SJSA1 (cell line): ENCODE measurements at places on chromosomes 5 and 9. TPM values are rescaled to one million over a fixed set of nuclear protein-coding genes. Genes with fewer than 3 reads are reported as not detected.
A peak's percentile ranks its signal among the peaks of the same experiment; 100 is the strongest.

GRCh38 chr9:104855807-104856206 is 72.1 kb downstream of the ABCA1 start:
- no peaks in the 10 kb centered on the region for H3K27me3 ChIP-seq
- no peak overlapping the region for H3K27ac ChIP-seq
- H3K36me3 ChIP-seq = peaks cover 10% of the 10 kb centered on the region; the same call in 1 of the 2 replicates
- H3K4me3 ChIP-seq = no peak overlapping the region
- DNase-seq = no peak
- no peaks in the 10 kb centered on the region; the same call in 1 of the 2 replicates for H3K4me1 ChIP-seq

GRCh38 chr5:148806520-148806931 is 19.9 kb upstream of the ADRB2 start:
- peaks cover 14% of the 10 kb centered on the region for H3K4me1 ChIP-seq
- no peak for DNase-seq
- no peaks in the 10 kb centered on the region for H3K27me3 ChIP-seq
- H3K27ac ChIP-seq = no peak overlapping the region
- no peak overlapping the region for H3K4me3 ChIP-seq

- no peaks in the 10 kb centered on the region; the same call in 1 of the 2 replicates for H3K27me3 ChIP-seq
- H3K36me3 ChIP-seq = no peaks in the 10 kb centered on the region
- H3K4me3 ChIP-seq = no peak overlapping the region
- no peak for DNase-seq
- no peaks in the 10 kb centered on the region for H3K4me1 ChIP-seq
- H3K27ac ChIP-seq = no peak overlapping the region
Measured at GRCh38 chr5:172602783-172603231, 38.3 kb upstream of the NEURL1B start.

Gene AIF1L
- 0.19 and 0.61 TPM in 2 replicates for total RNA-seq

DNA sequence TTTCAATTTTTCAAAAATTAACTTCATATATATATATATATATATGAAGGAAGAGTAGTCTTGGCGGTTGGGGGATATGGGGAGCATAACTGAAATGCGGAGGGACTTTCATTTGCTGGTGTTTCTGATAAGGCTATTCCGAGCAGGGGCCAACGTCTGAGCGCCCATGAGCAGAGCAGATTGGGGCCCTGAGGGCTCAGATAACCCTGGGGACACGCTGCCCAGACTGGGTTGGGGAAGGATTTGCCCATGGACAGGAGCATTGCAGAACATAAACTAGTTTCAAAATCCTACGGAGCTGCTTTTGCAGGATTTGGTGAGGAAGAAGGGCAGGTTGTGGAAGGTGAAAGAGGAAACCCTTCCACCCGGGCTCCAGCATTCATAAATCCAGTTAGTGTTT is 240.2 kb downstream of the IRX1 start:
- H3K4me3 ChIP-seq = no peak overlapping the region
- H3K4me1 ChIP-seq = no peaks in the 10 kb centered on the region
- no peaks in the 10 kb centered on the region for H3K27me3 ChIP-seq

DNA sequence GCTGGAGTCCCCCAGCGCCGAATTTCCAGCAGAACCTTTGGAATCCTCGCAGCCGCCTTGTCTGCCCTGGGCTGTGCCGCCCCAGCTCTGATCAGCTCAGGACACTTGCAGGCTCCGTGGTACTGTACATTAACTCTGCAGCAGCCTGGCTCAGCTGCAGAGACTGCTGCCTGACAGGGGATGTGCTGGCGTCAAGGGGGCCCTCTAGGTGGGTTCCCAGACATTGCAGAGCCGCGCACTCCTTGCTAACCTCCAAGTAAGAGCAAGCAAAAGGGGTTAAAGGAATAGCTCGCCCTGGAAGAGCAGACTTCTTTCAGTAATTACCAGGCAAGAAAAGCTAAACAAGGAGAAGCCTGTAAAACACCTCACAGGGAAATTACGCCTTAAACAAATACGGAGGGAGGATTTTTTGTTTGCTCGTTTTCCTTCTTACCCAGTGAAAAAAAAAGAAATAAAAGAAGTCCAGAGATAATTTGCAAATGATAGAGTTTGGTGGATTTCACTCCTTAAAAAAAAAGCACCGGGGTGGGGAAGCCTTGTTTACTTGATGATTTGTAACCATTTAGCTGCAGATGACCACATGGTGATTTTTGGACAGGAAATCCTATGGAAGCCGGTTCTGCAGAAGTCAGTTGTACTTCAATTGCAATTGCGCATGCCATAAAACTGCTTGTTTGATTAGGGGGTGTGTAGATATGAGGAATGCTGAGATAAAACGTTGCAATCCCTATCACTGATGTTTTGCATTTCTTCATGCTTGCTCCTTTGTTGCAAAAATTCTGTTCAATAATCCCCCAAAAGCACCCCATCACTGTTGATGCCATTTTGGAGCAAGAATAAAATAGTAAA is 305.8 kb downstream of the PDE4D start:
- peak; percentile 27 for DNase-seq
- no peak overlapping the region for H3K27ac ChIP-seq
- H3K27me3 ChIP-seq = no peaks in the 10 kb centered on the region; the same call in 1 of the 2 replicates
- peaks cover 11% of the 10 kb centered on the region for H3K4me1 ChIP-seq
- H3K4me3 ChIP-seq = no peak overlapping the region
- no peaks in the 10 kb centered on the region for H3K36me3 ChIP-seq

Gene COL23A1
- total RNA-seq = not detected in 2 replicates

GRCh38 chr9:133581513-133582343 is 27.5 kb downstream of the FAM163B start:
- H3K4me3 ChIP-seq = no peak overlapping the region
- peaks cover 29% of the 10 kb centered on the region for H3K27me3 ChIP-seq
- H3K27ac ChIP-seq = no peak overlapping the region
- DNase-seq = no peak
- H3K36me3 ChIP-seq = no peaks in the 10 kb centered on the region

GRCh38 chr5:136506131-136506530 is 140.8 kb upstream of the TRPC7 start:
- no peak overlapping the region for H3K27ac ChIP-seq
- no peaks in the 10 kb centered on the region; the same call in 1 of the 2 replicates for H3K27me3 ChIP-seq
- no peak overlapping the region for H3K4me3 ChIP-seq
- DNase-seq = no peak
- H3K36me3 ChIP-seq = no peaks in the 10 kb centered on the region

DNA sequence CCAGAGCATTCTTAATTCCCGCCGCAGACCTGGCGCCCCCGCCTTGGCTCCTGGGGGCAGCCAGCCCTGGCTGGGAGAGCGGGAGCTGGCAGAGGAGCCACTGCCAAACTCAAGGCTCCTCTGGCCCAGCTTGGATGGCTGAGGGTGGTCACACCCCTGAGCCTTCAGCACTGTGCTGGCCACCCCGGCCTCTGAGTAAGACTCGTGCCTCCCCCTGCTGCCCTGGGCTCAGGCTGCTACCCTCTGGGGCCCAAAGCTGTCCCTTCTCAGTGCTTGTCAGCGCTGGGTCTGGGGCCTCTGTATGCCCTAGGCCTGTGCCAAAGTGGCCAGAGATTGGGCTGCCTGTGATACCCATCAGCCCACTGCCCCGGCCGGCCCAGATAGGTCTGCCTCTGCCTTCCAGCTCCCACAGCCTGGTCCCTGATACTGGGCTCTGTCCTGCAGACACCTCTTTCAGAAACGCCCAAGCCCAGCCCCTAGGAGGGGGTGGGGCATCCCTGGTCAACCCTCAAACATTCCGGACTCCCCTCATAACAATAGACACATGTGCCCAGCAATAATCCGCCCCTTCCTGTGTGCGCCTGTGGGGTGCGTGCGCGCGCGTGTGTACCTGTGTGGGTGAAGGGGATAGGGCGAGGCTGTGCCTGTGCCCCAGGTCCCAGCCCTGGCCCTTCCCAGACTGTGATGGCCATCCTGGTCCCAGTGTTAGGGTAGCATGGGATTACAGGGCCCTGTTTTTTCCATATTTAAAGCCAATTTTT is 4.4 kb upstream of the PRR7 start:
- peaks cover 61% of the 10 kb centered on the region for H3K36me3 ChIP-seq
- no peak overlapping the region for H3K4me3 ChIP-seq
- peaks cover 14% of the 10 kb centered on the region for H3K4me1 ChIP-seq
- 0 out of 2 replicates have a peak, but pooled peaks cover 9% of the 10 kb centered on the region for H3K27me3 ChIP-seq
- no peak for DNase-seq

- H3K27ac ChIP-seq = no peak overlapping the region
- no peak overlapping the region for H3K4me3 ChIP-seq
- H3K27me3 ChIP-seq = no peaks in the 10 kb centered on the region
- peaks cover 4% of the 10 kb centered on the region; the same call in 1 of the 2 replicates for H3K4me1 ChIP-seq
Measured at GRCh38 chr5:34042321-34042720, 692 bp downstream of the C1QTNF3 start.

- no peaks in the 10 kb centered on the region for H3K4me1 ChIP-seq
- no peak overlapping the region for H3K27ac ChIP-seq
- H3K36me3 ChIP-seq = no peaks in the 10 kb centered on the region
Measured at GRCh38 chr9:33011831-33012230, 10.4 kb upstream of the APTX start.

DNA sequence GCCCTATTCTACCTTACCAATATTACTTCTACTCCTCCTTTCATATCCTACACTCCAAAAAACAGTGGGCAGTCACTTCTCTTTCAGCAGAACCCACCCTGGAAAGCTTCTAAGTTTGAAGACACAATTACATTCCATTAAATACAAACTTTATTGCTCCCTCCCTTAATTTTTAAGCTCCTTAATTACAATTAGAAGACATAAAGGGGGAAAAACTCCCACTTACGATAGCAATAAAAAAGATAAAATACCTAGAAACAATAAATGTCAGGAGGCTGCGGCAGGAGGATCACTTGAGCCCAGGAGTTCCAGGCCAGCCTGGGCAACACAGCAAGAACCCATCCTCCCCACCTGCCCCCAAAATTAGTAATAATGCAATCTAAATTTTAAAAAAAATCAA is 9.6 kb downstream of the RNF145 start:
- peaks cover 11% of the 10 kb centered on the region for H3K4me1 ChIP-seq
- no peak overlapping the region for H3K4me3 ChIP-seq
- H3K27me3 ChIP-seq = no peaks in the 10 kb centered on the region
- no peak for DNase-seq
- H3K36me3 ChIP-seq = peaks cover 77% of the 10 kb centered on the region

DNA sequence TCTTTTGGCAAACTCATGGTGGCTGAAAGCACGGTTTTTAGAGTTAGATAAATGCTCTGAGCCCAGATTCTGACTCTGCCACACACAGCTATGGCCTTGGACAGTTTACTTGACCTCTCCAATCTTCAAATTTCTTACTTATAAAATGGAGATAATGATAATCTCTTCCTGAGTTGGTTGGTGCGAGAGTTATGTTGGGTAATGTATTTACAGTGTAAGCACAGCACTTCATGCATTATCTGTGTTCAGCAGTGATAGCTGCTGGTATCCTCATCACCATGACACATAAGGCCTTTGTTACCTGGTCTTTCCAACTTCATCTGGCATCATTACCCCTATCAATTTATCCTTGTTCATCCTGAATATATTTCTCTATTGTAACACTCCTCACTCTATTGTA is 178.8 kb upstream of the ELL2 start:
- H3K4me3 ChIP-seq = no peak overlapping the region
- H3K36me3 ChIP-seq = no peaks in the 10 kb centered on the region
- H3K4me1 ChIP-seq = peaks cover 24% of the 10 kb centered on the region
- no peak for DNase-seq
- no peaks in the 10 kb centered on the region for H3K27me3 ChIP-seq

DNA sequence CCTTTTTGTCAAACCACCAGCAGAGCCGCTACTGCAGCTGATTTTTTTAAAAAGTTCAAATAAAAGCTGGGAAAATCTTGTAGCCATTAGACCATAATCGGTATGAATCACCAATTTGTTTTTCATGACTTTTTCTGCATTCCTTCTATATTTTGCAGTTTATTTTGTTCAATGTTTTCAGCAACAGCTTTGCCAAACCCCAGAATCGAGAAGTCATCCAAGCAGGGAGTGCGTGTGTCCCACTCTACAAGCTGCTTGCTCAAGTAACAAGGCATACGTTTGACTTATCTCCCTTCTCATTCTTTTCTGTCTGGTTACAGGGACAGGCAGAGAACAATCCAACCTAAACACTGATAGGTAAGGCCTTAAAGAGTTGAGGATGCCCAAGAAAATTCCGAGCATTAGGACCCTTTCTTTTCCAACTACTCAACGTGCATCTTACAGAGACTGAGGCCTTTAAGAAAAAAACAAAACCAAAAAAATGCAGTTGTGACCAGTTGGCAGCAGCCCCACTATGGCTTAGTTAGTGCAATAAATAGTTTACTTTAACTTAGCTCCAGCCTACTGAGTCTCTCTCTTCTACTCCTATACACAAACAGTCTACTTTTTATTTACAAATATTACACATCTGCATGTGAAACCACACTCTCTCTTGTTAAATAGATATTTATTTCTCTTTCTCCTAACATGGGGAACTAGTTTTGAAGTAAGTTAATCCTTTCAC is 134.7 kb upstream of the SLIT3 start:
- DNase-seq = peak; percentile 77
- peaks cover 36% of the 10 kb centered on the region for H3K4me1 ChIP-seq
- H3K27me3 ChIP-seq = no peaks in the 10 kb centered on the region

Gene TMEM215
- not detected in 2 replicates for total RNA-seq

- no peak for DNase-seq
- H3K4me3 ChIP-seq = peak overlapping the region; percentile 26
- H3K27ac ChIP-seq = peak overlapping the region; percentile 67
- peaks cover 46% of the 10 kb centered on the region for H3K36me3 ChIP-seq
- H3K27me3 ChIP-seq = no peaks in the 10 kb centered on the region
Measured at GRCh38 chr9:35729101-35729500, 2.9 kb downstream of the TLN1 start.
